ENCODE measurements at places on chromosomes 3 and 15.

DNA sequence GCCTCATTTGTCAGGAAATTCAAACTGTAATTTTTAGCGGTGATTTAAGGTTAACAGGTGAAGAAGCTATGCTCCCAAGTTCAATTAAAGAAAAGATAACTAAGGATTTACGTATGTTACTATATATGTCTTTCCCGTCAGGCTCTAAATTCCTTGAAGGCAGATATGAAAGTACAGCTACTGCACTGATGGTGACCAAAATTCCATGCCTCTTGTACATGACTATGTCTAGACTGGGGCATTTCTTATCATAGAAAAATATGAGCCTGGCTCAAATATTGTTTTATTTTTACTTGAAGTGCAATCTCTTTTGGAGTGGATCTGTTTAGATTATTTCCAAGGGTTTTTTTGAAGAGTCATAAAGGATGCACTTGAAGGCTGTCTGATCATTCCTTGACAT is 647.1 kb upstream of the KCNMB2 start:
- DNase-seq: no peak

DNA sequence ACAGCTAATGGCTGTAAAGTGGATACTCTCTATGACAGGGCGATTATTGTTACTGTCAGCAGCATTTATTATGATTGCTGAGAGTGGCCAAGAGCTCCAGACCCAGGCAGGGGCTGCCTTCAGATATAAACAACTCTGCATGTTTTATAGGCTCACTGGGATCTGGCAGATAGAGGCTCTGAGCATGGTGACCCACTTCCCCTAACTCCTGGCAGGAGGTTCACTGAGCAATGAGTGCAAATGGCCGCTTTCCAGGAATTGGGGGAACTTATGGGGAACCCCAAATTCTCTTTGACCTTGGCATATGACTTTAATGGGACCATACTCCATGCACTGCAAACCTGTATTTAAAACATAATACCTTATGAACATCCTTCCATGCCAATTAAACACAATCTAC is 59.0 kb downstream of the SCN5A start:
- DNase-seq: no peak

- no peak for DNase-seq
These were observed 226.0 kb downstream of the KLF13 start for GRCh38 chr15:31552482-31553099.

DNA sequence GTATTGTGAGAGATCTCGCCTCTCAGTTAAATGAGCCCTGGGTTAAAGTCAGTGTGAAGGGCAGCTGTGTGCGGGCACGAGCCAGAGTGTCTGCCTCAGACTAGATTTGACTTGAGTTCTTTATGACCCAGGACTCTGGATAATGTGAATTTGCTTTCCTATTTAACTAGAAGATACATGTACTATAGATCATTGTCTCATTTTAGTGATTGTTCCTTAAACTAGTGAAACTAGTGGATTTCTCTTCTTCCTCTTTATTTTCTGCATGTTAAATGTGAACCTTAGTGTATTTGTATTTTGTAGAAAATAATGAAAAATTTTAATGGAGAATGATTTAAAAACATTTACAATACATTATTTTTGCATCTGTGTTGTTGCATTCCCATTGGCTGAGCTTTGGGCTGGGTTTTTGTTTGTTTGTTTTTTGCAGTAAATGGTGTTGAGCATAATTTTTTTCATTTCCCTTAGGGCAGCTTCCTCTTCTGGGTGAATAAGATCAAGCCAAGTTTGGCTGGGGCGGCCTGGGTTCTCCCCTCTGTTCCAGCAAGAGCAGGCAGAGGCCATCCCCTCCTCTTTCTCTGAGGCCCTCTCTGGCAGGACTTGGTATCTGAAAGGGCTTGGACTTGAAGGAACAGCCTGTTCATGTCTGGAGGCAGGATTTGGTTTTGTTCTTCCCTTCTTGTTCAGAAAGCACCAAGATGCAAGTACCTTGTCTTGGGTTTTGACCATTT is 15.0 kb downstream of the GCSAM start:
- DNase-seq: no peak

- DNase-seq: no peak
These were observed 166.3 kb downstream of the NECTIN3 start for GRCh38 chr3:111237946-111238345.

GRCh38 chr3:10023587-10024310 is 2.5 kb upstream of the FANCD2 start:
- DNase-seq: no peak

DNA sequence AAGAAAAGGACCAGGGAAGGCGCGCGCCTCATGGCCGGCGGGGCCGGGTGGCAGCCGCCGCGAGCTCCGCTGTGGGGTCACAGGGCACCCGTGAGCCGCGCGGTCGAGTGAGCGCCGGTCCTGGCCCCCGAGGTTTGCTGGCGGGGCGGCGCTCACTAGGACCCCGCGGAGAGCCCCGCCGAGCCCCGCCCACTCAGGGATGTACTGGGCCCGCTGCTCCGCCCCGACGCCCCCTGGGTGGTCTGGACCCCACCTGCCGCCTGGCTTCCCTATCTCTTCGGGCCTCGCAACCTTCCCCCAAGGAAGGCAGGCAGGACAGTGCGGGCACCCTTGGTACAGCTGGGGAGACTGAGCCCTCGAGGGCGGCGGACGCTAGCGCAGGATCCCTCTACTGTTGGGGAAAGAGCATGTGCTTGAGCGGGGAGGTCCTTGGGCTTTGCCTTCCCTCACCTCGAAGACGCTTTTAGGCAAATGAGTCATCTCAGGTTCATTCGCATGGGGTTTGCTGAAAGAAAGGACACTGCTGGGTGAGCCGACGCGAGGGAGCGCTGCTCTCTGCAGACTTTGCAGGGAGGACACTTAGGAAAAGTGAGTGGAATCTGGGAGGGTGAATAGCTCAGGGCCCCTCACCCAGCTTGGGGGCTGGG is at the start of gene CHRNB4:
Gene CHRNB4 (minus strand): TSS at position 109 of the 647 bp plus-strand sequence. CDS start 77 bp downstream, at position 32.
- DNase-seq: peak; percentile 80

- DNase-seq: no peak
These were observed 8.7 kb upstream of the CAMK1 start for GRCh38 chr3:9778143-9779074.

DNA sequence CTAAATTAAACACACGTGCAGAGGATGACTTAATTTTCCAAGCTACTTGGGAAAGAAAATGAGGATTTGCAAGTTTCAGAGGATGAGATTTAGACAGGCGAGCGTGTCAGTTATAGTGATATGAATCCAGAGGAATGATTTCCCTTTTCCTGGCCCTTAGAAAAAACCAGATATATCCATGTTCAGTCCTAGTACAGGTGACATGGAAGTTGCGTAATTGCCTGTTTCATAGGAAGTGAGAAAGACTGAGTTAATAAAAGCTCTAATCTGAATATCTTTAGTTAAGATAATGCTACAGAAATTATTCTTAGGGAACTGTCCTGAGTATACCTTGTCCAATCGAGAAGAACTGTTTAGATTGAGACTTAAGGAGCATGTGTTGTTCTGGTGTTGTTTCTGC is 490.5 kb downstream of the ZNF385D start:
- no peak for DNase-seq

DNA sequence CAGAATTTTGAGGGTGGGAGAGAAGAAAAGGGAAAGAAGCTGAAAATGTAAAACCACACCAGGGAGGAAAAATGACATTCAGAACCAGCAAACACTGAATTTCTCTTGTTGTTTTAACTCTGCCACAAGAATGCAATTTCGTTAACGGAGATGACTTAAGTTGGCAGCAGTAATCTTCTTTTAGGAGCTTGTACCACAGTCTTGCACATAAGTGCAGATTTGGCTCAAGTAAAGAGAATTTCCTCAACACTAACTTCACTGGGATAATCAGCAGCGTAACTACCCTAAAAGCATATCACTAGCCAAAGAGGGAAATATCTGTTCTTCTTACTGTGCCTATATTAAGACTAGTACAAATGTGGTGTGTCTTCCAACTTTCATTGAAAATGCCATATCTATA is 15.5 kb downstream of the GREM1 start:
- no peak for DNase-seq

GRCh38 chr15:94412979-94413746 is 181.8 kb downstream of the MCTP2 start:
- peak; percentile 69 for DNase-seq

DNA sequence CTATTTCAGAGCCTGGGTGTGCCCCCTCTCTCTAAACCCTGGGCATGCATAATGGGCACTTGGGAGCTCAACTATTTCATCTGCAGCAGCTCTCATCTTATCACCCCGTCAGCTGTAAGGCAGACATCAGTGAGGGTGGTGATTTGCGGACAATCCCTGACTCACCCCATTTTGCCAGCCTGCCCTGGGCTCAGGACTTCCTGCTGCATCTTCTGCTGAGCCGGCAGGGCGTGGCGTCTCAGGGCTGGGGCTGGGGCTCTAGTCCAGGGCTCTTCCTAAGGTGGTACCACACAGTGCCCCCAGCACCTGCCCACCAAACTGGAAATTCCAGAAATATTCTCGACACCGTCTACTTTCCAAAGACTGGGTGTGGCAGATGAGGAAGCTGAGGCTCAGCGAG is 925 bp upstream of the PSTPIP1 start:
- no peak for DNase-seq

- DNase-seq: no peak
These were observed 52.7 kb downstream of the VGLL4 start for GRCh38 chr3:11591002-11591355.

DNA sequence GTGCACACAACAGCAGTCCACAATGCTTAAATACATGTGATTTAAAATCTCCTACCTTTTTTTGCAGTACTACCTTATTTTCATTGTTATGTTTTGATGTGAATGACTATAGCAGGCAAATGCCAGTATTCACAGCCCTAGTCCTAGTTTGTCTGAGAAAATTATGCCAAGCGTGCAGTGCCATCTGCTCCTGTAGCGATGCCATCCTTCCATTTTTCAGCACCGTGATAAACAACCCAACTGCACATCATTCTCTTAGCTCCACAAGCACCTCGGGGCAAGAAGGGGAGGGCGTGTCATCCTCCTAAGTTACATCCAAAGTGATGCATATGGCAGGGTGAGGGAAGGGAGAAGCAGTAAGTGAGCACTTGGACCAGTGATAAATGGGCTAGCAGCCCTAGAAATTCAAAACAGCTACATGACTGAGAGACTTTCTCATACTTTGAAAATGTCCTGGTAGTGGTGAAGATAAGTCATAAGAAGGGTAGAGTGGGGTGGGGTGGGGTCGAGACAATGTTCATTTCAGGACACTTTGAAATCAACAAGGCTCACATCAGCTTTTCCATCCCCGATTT is 198.8 kb downstream of the LSAMP start:
- DNase-seq: peak; percentile 80

GRCh38 chr3:189781415-189781814 is 150.2 kb downstream of the TP63 start:
- peak; percentile 77 for DNase-seq

DNA sequence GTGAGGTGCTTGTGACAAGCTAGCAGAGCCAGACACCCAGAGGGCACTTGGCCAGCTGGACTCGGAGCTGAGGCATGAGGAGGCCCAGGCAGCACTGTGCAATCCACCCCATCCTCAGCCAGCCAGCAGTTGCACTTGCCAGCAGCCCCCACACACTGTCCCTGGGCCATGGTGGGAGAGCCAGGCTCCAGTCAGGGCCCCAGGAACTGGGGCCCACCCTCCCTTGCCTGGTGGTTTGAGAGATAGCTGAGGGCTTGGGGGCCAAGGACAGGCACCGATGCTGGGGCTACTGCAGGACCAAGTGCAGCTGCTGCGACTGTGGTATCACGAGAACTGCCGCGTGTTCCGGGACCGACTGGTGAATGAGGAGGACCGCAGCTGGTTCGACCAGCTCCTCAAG is 63.5 kb downstream of the DNAH1 start:
- no peak for DNase-seq

- DNase-seq: no peak
These were observed 11.8 kb downstream of the MESP2 start for GRCh38 chr15:89787944-89788343.

DNA sequence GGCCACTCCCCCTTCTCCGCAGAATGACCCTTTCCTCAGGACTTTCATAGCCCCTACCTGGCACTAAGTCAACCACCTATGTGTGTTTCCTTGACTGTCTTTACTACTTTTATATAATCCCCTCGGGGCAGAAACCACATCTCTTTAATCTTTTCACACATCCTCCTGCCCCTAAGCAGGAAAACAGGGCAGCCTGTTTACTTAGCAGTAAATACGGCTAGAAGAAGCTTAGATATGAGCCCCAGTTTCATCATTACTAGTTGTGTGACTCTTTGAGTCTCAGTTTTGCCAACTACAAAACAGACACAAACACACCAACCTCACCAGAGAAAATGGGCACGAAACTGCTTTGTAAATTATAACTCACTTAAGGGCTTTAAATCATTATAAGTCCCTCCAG is 98.3 kb downstream of the CYP19A1 start:
- peak; percentile 87 for DNase-seq

DNA sequence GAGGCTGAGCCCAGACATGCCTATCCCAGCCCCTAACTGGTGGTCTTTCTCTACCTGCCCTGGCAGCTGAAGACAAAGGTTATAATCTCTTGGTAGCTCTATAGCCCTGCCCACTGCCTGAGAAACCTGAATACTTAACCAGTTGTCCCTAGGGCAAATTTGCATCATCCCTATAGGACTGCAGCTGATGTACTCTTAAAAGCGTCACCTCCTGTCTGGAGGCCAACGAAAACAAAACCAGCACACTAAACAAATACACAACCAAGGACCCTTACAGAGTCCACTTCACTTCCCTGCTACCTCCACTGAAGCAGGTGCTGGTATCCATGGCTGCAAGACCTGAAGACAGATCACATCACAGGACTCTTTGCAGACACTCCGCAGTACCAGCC is 98.0 kb downstream of the KCNAB1 start:
- DNase-seq: peak; percentile 48

GRCh38 chr15:64969401-64969800 is 20.3 kb downstream of the SPG21 start:
- DNase-seq: no peak

- DNase-seq: no peak
These were observed 229.6 kb upstream of the TPRG1 start for GRCh38 chr3:188942191-188942590.

GRCh38 chr3:146020969-146021368 is 140.0 kb downstream of the PLOD2 start:
- peak; percentile 36 for DNase-seq

DNA sequence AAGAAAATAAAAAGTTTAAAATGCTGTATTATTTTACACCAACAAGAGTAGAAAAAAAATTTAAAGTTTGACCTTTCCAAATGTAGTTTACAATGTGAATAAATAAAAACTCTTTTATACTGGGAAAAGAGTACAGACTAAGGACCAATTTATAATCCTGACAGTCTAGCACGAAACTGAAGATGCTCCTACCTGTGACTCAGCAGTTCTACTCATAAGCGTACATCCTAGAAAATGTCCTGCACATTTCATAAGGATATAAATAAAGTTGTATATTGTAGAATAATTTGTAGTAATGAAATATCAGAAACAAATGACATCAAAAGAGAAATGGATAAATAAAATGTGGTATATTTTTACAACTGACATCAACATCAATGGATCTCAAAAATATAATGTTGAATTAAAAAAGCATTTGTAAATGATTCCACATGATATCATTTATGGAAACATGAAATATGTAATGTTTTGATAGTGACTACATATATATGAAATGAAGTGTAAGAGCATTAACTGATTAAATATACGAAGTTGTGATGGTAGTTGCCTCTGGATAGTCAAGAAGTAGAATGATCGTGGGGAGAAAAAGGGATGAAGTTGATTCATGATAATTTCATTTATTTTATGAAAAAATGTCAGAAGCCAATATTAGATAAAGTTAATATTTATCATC is 161.3 kb upstream of the CBLB start:
- no peak for DNase-seq
